ENCODE measurements at places on chromosomes 3 and 15. TPM values are rescaled to one million over a fixed set of nuclear protein-coding genes. Genes with fewer than 3 reads are reported as not detected.

DNA sequence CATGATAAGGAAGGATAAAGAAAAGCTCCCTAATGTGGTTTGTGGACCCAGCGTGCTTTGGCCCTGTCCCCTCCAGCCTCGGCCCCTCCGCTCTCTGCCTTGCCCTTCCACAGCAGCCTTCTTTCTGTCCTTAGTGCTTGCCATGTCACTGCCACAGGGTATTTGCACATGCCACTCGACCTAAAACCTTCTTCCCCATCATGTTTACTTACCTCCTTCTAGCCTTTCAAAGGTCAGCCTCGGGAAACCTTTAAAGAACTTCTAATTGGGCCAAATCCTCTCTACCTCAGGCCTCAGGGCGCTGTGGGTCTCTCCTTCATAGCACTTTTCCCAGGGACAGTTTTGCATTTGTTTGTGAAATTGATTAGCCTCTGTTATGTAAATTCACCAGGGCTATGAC, 73.0 kb downstream of the SCN11A start:
- ATAC-seq, result no peak

- ATAC-seq, result no peak
Observed at GRCh38 chr3:82558081-82558480, 796.6 kb upstream of the GBE1 start.

DNA sequence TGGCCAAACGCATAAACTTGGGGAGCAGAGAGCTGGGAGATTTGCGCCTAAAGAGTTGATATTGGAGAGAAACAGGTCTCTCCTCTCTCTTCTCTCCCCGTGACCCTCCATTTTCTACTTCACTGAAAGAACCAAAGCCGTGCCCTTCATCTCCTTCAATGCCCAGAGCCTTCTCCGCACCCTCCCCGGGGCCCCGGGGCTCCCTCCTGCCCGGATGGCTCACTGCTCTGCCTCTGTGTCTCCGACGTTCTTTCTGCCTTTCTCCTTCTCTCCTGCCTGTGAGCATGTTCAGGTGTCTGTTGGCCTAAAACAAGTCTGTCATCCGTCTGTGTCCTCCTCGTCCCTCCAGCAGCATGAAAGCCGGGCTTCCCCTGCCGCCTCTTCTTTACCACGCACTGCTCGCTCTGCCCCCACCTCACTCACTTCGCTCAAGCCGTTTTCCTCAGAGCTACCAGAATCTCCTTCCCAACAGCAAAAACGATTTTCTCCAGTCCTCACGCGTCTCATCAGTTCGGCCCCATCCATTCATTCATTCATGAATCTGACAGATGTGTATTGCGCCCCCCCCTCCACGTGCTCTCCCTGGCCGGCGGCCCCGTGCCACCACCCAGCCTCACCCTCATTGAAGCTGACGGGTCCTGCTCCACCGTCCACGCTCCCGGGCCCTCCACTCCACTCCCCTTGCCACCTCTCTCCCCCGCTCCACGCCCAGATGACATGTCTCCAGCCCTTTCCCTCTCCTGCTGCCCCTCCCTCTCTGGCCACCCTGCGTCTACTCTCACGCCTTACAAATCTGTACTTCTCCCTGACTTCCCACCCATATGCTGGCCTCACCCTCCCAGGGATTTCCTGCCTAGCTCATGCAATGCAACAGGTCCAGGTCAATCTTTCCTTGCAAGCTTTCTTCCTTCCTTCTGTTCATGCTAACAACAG, 10.2 kb downstream of the MUC4 start:
- ATAC-seq, result peak; percentile 38

GRCh38 chr3:132822837-132823236, 100.6 kb upstream of the NPHP3 start:
- ATAC-seq, result no peak

- no peak for ATAC-seq
Observed at GRCh38 chr3:48475188-48475587, 28.7 kb downstream of the ATRIP start.

DNA sequence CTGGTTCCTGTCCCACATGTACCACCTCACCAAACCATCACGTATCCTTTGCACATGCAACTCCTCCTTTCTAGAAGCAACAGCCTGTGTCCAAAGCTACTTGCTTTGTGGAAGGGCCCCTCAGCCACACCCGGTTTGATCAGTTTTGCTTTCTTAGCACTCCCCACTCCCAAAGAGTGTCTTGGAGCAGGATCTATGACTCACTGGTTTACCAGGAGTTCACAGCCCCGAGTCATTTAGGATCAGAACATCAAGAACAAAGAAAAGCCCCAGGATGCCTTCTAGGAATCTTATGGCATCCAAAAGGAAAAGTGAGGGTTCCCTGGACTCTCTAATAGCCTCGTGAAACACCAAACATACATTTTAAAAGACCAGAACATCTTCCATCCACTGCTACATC, 50.7 kb upstream of the IGF1R start:
- ATAC-seq, result peak; percentile 50

DNA sequence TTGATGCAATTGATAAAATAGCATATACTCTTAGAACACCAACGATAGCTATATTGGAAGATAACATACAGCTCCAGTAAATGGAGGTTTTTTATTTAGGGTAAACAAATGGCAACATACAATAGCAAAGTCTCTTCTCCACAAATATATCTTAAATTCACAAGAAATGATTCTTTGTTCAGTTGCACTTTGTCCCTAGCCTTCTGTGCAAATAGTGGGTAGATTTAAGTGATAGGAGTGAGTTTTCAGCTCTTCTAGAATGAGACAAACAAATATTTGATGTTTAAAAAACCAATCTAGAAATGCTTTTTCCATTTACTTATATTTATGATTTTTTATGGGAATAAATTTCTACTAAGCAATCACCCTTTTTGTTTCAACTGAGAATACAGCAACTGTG, 253.8 kb downstream of the NEK10 start:
- ATAC-seq, result no peak

The HRH1 gene
- 4.2 TPM for total RNA-seq

The TRPC1 gene
- total RNA-seq, result 0.84 TPM

Measured in esophagus mucosa (tissue), 1 donor.